ENCODE measurements at places on chromosomes 1 and 21.

- DNase-seq = no peak
Measured at GRCh38 chr1:178060789-178061556, 32.9 kb upstream of the RASAL2 start.

DNA sequence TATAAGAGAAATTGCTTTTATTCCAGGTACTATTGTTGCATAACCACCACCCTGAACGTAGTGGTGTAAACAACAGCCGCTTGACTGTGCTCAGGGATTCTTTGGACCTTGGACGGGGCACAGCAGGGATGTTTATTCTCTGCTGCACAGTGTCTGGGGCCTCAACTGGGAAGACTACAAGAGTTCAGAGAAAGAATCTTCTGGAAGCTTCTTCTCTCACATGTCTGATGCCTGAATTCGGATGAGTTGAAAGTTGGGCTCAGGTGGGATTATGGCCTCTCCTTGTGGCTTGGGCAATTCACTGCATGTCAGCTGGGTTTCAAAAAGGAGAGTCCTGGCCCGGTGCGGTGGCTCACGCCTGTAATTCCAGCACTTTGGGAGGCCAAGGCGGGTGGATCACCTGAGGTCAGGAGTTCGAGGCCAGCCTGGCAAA, 19.0 kb upstream of the SSBP3 start:
- no peak for DNase-seq

GRCh38 chr1:206816390-206817287, 44.3 kb upstream of the IL10 start:
- DNase-seq = no peak

- DNase-seq = no peak
Measured at GRCh38 chr1:56569661-56570060, 9.7 kb downstream of the PLPP3 start.

DNA sequence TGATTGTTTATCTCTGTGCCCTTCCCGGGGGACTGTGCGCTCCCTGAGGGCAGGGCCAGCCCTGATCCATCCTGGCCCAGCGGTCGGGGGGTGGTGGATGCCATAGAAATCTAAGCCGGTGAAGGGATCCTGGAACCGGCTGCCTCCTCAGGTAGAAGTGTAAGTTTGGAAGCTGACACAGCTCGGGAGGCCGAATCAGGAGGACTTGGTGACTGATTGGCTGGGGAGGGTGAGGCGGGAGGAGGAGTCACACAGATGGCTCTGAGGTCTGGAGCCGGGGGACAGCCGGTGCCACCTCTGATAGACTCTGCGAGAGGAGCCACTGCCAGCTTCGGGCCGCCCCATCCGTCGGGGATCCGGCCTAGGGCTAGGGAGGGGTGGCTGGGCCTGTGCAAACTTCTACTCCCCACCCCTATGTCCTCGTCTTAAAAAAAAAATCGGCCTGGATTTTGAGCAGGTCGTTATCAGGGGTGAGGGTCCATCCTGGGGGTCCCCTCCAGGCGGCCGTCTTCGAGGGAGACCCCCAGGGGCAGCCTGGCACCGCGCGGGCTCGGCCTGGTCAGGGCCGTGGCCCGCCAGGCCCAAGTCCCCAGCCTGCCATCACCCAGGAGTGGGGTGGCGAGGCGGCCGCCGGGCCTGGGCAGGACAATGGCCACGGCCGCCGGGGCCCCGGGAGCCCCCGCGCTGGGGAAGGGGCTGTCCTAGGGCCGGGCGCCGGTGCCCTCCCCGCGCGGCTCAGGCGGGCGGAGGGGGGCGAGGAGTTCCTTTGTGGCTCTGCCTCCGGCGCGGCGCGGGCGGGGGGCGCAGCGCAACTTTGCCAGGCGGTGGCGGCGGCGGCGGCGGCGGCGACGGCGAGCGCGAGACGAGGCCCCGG, 708 bp upstream of the ZNF362 start:
- DNase-seq = no peak

DNA sequence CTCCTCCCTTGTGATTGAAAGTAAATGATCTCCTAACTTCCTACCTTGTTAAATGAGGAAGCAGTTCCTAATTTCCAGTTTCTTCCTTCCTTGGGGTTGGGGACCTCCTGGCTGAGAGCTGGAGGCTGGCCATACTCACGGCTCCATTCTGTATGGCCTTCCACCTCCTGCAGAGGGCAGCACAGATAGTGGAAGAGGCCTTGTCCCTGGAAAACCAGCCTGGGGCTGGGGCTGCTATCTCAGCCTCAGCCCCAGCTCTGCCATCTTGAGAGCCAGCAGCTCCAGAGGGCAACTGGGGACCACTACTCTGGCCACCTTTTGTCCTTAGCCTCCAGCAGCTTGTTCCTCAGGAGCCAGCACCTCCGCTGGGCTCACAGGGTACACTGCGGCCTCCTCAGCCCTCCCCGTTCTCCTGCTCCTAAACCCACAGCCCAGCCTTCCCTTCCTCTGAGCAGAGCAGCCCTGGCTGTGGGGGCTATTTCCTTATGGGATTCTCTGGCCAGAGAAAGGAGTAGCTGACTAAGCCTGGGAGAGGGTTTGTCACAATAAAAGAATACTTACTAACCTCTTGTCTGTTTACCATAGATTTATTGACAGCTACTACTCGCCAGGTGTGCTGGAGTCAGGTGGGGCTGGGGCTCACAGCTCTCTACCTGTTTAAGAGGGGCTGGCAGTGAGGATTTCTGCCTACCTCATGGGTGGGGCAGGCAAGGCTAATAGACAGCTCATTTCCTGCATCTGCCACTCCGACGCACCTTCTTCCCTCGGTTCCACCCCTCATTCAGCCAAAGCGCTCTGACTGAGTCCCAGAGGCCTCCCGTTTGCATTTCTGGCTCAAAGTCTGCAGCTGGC, 6.3 kb downstream of the TMEM234 start:
- DNase-seq = no peak

DNA sequence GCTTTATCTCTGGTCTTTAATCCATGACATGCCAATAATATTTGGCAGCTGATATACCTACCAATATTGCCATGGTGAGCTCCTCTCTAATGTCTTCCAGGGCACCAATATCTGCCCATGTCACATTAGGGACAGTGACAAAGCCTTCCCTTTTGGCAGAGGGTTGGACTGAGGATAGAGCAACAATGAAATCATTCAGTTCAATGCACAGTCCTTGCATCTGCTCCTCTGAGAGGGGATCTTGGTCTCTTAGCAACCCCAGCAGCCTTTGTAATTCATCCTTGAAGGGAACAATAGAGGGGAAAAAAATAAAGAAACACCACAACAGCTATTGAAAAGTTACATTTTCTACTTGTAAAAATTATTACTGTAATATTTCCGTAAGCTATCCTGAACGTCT, 42.3 kb downstream of the NVL start:
- DNase-seq = no peak

- DNase-seq = no peak
Measured at GRCh38 chr1:25862785-25863485, 3.7 kb upstream of the AUNIP start.

GRCh38 chr1:111161843-111162487, 21.9 kb downstream of the CEPT1 start:
- DNase-seq = no peak

DNA sequence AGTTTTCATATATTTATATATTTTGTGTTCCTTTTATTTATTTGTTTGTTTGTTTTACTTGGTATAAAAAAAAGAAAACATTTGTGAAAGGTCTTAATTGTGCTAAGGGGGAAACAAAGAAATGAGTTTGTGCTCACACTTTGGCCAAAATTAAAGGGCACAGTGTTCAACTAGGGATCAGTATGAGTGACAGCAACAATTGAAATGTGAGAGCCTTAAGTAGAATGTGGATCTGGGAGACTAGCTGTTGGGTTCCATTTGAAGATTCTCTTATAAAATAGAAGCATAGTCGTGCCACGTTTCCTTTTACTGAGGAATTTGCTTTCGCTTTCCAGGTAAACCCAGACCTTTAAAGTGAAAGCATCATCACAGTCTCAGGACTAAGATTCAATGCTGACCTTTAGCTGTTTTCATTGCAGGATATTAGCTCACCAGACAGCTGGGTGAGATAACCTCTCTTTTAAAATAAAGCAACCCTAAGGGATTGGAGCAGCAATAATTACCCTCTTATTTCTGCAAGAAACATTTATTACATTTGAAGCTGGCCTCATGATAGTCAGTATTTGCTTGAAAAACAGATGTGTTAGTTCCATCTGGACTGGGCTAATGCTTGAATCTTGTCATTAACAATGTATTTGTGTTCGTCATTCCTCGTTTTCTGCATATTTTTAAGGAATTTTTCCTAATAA, 37.1 kb upstream of the CD55 start:
- no peak for DNase-seq

GRCh38 chr1:234393190-234393589, 19.9 kb downstream of the COA6 start:
- DNase-seq = no peak

- peak; percentile 77 for DNase-seq
Measured at GRCh38 chr1:24536391-24536840, 19.5 kb upstream of the NCMAP start.

DNA sequence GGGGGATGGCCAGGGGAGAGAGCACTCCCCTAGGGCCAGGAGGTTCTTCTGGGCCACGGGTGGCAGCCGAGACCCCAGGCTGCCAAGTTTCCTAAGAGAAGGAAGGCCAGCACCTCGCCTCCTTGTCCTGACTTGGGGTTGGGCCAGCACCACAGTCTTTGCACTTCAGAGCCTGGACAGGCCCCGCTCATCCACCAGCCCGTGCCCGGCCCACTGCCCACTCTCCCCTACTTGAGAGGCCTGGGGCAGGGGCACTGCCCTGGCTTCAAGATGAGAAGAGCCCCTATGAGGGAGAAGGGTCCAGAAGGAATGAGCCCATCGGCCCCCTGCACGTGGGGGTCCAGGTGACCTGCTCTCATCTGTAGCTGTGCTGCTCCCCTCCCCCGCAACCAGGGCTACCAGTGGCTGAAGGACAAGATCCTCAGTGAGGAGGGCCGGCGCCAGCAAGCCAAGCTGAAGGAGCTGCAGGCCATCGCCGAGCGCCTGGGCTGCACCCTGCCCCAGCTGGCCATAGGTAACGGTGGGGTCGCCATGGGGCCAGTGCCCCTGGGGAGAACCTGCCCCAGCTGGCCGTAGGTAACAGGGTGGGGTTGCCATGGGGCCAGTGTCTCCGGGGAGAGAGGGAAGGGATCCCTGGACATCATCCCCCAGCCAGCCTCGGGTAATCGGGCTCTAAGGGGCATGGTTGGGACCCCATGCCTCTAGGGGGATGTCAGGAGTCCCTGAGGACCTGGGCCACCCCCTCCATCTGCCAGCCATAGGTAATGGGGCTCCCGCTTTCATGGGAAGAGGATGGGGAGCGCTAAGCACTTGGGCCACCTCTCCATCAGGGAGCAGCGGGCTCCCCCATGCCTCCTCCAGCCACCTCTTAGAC, 50.8 kb downstream of the KCNAB2 start:
- DNase-seq = no peak

GRCh38 chr1:69551476-69552324, 16.0 kb upstream of the LRRC7 start:
- DNase-seq = no peak

DNA sequence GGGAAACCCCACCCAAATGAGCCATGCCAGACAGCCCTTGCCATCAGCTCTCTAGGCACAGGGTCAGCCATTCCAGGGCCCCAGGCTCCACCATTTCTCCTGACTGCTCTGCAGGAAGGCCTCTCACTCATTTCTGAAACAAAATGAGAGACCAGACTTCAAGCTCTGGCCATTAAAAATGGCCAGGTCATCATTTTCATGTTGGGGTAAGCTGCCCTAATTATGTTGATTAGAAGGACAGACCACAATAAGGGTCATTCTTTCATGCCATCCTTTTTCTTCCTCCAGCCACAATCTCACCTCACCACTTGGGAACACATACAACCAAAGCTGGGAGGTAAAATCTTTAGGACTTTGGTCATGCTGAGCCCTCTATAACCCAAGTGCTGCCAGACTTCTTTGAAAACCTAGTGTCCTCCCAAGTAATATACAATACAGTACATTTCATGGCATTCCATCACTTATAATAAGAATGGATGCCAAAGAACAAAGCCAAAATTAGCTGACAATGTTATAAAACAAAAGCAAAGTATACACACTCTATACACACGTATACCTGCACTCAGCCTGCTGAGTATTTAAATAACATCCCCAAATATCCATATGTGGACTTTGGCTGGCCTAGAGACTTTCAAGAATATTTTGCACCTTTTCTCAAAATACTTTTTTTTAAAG, 22.4 kb upstream of the RBBP5 start:
- DNase-seq = no peak

DNA sequence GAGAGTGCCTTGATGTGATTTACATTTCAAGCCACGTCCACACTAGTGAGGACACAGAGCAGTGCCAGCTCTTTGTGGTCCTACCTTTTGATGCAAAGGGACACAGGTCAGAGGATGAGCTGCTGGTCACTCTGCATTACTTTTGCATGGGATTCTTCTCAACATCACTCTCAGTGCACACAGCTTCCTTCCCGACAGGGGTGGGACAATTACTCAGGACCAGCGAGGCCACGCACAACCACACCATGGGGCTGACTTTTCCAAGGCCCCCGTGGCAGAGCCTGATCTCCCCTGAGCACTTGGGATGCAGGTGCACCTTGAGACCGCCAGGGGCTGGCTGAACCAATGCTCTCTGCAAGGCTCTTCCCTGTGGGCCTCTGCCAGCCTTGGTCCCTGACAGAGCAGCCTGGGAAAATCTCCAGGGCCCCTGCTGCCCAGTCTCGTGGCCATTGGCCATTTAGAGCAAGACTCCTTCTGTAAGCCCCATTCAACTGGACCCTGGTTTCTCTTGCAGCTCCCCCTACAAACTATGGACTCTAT, 13.2 kb upstream of the PRAMEF12 start:
- DNase-seq = no peak

DNA sequence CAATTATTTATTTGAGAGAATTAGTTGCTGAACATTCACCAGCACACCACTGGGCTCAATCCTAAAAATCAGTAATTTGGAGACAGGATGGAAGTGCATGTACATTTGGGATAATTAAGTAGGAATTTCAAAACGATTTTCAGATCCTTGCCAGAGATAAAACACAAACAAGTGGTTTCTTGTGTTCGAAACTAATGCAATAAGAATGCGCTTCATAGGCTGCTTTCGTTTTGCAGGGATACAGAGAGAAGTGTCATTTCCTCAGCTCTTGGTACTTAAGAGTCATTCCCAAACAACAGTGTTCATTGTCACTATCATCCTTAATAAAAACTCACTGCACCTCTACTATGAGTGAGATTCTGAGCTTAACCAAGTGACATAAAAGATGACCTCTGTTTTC, 20.6 kb upstream of the USP24 start:
- no peak for DNase-seq

GRCh38 chr1:22662318-22662717, 9.3 kb downstream of the C1QB start:
- DNase-seq = no peak

- DNase-seq = no peak
Measured at GRCh38 chr21:45076245-45076711, 1.9 kb downstream of the ADARB1 start.

DNA sequence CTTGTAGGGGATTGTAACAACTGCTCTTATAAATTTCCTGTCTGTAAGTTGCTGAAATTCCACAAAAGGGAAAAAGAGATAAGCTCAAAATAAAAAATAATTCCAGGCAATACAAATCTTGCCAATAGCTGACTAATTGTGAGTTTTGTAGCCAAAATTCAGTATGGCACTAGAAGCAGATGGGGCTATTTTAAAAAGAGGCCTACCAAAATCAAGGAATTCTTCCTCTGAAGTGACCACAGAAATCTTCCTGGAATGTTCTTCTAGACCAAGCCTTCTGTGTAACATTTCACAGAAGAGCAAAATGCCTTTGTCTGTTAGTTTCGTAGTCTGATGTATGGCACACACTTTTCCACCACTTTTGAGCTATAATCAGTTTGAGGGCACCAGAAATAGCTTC, 127.6 kb downstream of the CYYR1 start:
- DNase-seq = no peak

- no peak for DNase-seq
Measured at GRCh38 chr21:39670701-39671100, 58.0 kb downstream of the B3GALT5 start.

All from T-helper 22 cell (primary cell).